ENCODE measurements at places on chromosomes 1 and 21.

- no peak for DNase-seq
Observed at GRCh38 chr1:62281922-62282555, 37.2 kb downstream of the KANK4 start.

DNA sequence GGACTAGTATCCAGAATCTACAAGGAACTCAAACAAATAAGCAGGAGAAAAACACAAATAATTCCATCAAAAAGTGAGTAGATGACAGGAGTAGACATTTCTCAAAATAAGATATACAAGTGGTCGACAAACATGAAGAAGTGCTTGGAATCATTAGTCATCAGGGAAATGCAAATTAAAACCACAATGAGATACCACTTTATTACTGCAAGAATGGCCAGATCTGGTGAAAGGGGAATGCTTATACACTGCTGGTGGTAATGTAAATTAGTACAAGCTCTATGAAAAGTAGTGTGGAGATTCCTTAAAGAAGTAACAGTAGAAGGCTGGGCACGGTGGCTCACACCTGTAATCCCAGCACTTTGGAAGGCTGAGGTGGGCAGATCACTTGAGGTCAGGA is 73.8 kb downstream of the POU2F1 start:
- no peak for DNase-seq

DNA sequence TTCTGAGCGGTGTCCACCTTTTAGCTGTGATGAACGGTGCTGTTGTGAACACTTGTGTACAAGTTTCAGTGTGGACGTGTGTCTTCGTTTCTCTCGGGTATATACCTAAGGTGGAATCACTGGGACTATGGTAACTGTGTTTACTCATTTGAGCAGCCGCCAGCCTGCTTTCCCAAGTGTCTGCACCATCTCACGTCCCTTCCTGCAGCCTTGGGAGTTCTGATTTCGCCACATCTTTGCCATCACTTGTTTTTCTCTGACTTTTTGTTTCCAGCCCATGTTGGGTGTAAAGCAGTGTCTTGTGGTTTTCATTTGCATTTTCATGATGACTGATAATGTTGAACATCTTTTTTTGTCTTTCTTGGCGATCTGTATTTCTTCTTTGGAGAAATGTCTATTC is 40.4 kb downstream of the COL18A1 start:
- no peak for DNase-seq

GRCh38 chr1:64236541-64236954 is 33.1 kb downstream of the UBE2U start:
- DNase-seq, result no peak

All from uterus (tissue), 4 donors.